ENCODE measurements at places on chromosomes 11 and 22. TPM values are rescaled to one million over a fixed set of nuclear protein-coding genes. Genes with fewer than 3 reads are reported as not detected.

The CNGA4 gene
- polyA plus RNA-seq: 0.80 TPM

The RIMBP3B gene
- not detected for polyA plus RNA-seq

The TTC36 gene
- 0.84 TPM for polyA plus RNA-seq

GRCh38 chr11:102244681-102245409 lies 72.4 kb upstream of the BIRC3 start:
- DNase-seq: no peak

The SYT8 gene
- 0.21 TPM for polyA plus RNA-seq

The NRGN gene
- polyA plus RNA-seq: 22.5 TPM

DNA sequence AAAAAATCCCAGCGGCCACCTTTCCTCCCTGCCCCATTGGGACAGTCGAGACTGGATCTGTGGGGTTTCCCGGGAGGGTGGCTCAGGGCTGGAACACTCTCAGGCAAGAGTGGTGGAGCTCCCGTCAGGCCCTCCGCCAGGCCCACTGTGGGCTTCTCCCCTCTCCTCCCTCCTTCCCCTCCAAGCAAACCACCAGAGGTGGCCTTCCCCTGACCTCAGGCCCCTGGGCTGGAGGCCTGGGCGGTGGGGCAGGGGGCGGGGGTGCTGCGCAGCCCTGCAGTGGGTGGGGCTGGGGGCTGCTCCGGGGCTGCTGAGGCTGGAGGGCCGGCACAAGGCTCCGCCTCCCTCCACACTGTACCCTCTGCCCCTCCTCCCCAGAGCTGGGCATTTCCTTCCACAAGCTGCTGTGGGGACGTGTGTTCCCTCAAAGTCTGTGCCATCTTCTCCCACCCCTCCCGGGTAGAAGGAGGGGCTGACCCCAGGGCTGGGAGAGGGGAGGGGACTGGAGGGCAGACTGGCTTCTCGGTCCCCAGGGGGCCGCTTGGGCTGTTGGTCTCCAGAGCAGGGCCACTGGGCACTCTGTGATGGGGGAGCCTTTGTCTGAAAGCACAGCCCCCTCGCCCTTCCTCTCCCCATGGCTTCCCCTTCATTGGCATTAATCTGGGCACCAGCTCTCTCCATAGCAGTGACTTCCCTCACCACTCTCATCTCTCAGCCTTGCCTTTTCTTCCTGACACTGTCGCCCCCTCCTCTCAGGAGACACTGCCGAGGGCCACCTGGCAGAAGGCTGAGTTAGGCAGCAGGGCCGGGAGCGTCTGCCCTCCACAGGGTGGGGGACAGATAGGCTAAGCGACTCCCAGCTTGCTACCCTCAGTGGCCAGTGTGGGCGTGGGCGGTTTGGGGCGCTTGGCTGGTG lies 7.1 kb downstream of the RCOR2 start:
- DNase-seq: no peak

- DNase-seq: no peak
Measured at GRCh38 chr11:101960231-101960630, 43.9 kb upstream of the ANGPTL5 start.

DNA sequence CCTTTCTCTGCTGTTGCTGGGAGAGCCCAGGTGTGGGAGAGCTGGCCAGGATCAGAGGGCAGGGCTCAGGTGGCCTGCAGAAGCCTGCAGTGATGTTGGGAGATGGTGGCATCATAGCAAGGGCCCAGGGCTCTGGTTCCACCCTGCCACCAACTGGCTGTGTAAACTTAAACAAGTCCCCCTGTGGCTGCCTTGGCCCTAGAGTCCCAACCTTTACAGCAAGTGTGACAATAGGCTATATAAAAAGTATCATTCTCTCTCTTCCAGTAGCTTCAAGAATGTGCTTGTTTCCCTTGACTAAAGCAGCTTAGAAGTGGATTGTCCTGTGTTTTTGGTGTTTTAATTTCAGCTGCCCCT lies 201.8 kb upstream of the E2F8 start:
- DNase-seq: no peak

- no peak for DNase-seq
Measured at GRCh38 chr11:19743622-19744021, 31.0 kb downstream of the NAV2 start.

The APOA5 gene
- polyA plus RNA-seq: 0.07 TPM

DNA sequence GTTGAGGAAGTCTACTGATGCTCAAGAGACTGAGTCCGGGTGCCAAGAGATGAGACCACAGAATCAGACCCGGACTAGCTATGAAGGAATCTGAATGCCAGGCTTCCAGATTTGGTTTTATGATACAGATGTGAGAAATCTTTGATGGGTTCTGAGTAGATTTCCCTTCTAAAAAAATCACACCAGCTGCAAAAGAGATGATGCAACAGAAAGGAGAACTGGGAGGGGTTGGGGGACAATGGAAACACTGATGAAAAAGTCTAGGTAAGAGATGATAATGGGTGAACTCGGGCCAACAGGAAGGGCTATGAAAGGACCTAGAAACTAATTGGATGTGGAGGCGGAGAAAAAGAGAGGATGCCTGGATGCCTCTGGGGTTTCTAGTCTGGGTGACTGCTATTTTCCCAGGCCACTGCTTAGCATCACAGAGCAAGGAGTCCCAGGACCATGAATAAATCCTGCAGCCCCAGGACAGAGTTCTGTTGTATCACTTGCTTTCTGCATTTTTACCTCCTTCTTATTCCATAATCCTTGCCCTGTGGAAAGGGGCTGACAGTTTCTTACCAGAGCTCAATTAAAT lies 115.4 kb upstream of the SEZ6L start:
- no peak for DNase-seq

The CDKN1C gene
- 74.8 TPM for polyA plus RNA-seq
